ENCODE measurements at places on chromosomes 7 and 10. TPM values are rescaled to one million over a fixed set of nuclear protein-coding genes. Genes with fewer than 3 reads are reported as not detected.

DNA sequence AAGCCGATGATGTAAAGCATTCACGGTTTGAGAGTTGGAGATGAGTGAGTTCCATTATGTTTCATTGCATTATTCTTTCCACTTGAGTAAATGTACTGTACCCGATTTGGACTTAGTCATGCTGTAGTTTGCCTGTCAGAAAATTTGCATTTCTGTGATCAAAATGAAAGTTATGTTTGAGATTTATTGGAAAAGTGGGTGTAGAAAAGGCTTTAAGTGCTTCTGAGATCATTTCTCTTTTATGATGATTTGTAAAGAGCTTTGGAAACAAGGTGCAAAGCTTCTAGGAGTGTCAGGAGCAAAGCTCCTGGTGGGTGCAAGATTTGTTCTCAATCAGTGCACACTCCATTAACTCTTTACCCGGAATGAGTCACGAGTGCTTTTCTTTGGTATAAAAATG, 204.1 kb upstream of the POM121L12 start:
- no peaks in the 10 kb centered on the region for H3K4me1 ChIP-seq
- no peaks in the 10 kb centered on the region for H3K27me3 ChIP-seq
- no peak for DNase-seq
- H3K27ac ChIP-seq: no peak overlapping the region
- H3K36me3 ChIP-seq: no peaks in the 10 kb centered on the region

DNA sequence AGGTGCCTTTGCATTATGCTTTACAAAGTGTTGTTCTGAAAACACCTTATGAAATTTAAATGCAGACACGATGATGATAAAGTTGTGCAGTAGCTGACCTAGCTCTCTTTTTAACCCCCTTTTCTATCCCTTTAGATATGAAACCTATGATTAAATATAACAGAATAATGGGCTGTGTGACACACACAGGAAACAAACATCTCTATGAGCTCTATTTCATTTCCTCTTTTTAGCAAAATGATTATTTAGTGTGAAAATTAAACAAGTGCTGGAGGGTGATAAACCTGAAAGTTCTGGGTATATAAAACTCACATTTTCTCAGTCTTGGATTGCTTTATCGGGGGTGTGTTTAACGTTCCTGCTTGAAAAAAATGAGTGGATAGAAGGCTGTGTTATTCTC, 1310.5 kb upstream of the CELF2 start:
- no peaks in the 10 kb centered on the region for H3K36me3 ChIP-seq
- H3K27ac ChIP-seq: no peak overlapping the region
- no peak for DNase-seq
- H3K4me1 ChIP-seq: no peaks in the 10 kb centered on the region

DNA sequence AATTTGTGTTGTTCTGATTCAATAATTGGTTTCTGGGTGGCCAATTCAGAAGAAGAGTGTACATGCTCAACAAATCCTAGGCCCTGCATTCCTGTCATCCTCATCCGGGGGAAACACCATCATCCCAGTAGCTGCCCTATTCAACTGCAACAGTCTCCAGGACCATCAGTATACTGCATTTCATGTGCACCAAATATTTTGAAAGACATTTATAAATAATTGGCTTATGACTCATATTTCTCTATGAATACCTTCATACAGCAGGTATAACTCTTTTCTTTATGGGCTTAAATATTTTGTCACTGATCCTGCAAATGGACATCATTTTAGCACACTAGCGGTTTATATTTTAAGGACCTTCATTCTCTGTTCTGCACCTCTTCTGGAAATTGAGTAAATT, 38.0 kb downstream of the CD36 start:
- H3K27me3 ChIP-seq: no peaks in the 10 kb centered on the region
- no peak overlapping the region for H3K4me3 ChIP-seq
- H3K36me3 ChIP-seq: no peaks in the 10 kb centered on the region
- DNase-seq: no peak
- H3K4me1 ChIP-seq: no peaks in the 10 kb centered on the region

GRCh38 chr7:395643-396042, 105.7 kb downstream of the FOXL3 start:
- no peaks in the 10 kb centered on the region for H3K4me1 ChIP-seq
- peaks cover 11% of the 10 kb centered on the region for H3K36me3 ChIP-seq
- peaks cover 27% of the 10 kb centered on the region for H3K27me3 ChIP-seq
- no peak overlapping the region for H3K27ac ChIP-seq
- H3K4me3 ChIP-seq: no peak overlapping the region

DNA sequence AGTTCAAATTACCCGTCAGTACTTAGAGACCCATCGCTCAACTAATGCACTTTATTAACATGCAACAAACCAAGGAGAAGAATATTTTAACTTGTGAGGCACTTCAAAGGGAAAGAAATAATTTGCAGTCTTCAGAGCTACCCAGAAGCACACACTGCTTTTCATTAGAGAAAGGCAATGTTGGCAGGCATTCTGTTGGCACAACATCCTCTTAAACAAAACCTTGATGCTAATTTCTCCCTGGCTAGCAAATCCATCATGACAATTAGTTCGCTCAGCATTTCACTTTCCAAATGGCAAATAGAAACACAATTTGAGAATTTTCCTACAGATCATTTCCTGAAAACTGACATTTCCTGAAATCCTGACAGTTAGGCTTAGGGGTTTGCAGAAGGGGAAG, 155.6 kb upstream of the FAM13C start:
- no peaks in the 10 kb centered on the region for H3K36me3 ChIP-seq
- H3K27ac ChIP-seq: no peak overlapping the region
- no peak overlapping the region for H3K4me3 ChIP-seq
- no peaks in the 10 kb centered on the region for H3K4me1 ChIP-seq

GRCh38 chr10:124677749-124678556, 66.2 kb downstream of the FAM53B start:
- H3K27ac ChIP-seq: peak overlapping the region; percentile 79
- no peak overlapping the region for H3K4me3 ChIP-seq
- no peaks in the 10 kb centered on the region for H3K27me3 ChIP-seq
- H3K4me1 ChIP-seq: peaks cover 23% of the 10 kb centered on the region

GRCh38 chr7:27793780-27794179, 53.8 kb downstream of the TAX1BP1 start:
- peaks cover 58% of the 10 kb centered on the region for H3K36me3 ChIP-seq
- peaks cover 18% of the 10 kb centered on the region for H3K4me1 ChIP-seq
- H3K27ac ChIP-seq: peak overlapping the region; percentile 54
- no peak overlapping the region for H3K4me3 ChIP-seq
- no peak for DNase-seq

DNA sequence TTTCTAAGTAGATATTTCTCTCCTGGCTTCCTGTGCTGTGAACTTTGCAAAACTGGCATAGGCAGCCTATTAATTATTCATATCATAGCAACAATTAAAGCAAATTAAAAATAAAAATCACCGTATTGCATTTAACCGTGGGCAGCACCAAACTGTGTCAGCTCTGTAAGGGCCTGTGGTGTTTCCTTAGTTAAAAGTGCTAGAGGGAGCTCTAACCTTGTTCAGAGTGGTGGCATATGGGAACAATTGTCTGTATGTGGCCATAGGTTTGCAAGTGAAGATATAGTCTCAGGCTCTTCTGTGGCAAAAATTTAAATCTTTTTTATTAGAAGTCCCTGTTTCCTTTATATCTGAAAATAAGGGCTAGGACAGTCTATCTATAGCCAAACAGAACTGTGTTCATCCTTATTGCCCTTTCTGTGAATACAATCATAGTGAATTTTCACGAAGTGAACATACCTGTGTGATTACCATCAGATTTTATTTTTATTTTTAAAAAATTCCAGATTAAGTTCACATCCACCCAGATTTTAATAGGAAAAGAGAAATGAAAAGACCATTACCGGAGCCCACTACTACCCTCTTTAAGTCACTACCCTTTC, 92.6 kb downstream of the POLL start:
- no peak for DNase-seq
- H3K4me1 ChIP-seq: no peaks in the 10 kb centered on the region
- no peak overlapping the region for H3K4me3 ChIP-seq
- H3K36me3 ChIP-seq: no peaks in the 10 kb centered on the region
- no peaks in the 10 kb centered on the region for H3K27me3 ChIP-seq

GRCh38 chr10:112471878-112472487, 25.0 kb downstream of the VTI1A start:
- H3K36me3 ChIP-seq: peaks cover 4% of the 10 kb centered on the region
- no peak for DNase-seq
- H3K27me3 ChIP-seq: no peaks in the 10 kb centered on the region

- peak overlapping the region; percentile 90 for H3K4me3 ChIP-seq
- peaks cover 72% of the 10 kb centered on the region for H3K4me1 ChIP-seq
- peaks cover 16% of the 10 kb centered on the region for H3K36me3 ChIP-seq
- DNase-seq: no peak
- no peaks in the 10 kb centered on the region for H3K27me3 ChIP-seq
These were observed 1.9 kb downstream of the ZCCHC24 start for GRCh38 chr10:79443338-79444198.

GRCh38 chr10:29229258-29229705, 59.6 kb upstream of the LYZL1 start:
- H3K4me3 ChIP-seq: no peak overlapping the region
- H3K27ac ChIP-seq: no peak overlapping the region
- H3K27me3 ChIP-seq: peaks cover 23% of the 10 kb centered on the region
- H3K36me3 ChIP-seq: no peaks in the 10 kb centered on the region
- no peak for DNase-seq
- peaks cover 7% of the 10 kb centered on the region for H3K4me1 ChIP-seq

DNA sequence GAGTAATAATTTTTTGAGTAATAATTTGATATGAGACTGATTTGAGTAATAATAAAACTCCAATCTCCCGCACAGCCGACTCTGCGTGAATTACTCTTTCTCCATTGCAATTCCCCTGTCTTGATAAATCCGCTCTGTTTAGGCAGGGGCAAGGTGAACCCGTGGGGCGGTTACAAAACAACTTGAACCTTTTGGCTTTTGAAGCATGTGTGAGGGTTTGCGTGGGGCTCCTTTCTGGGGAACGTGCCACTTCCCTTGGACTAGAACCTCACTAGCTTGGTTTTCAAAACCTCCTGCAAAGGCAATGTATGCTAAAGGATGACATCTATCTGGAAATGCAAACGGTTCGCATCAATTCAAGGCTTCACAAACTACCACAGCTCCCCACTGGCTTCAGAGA, 1.5 kb downstream of the CRPPA start:
- no peak overlapping the region for H3K27ac ChIP-seq
- H3K4me1 ChIP-seq: peaks cover 31% of the 10 kb centered on the region
- H3K4me3 ChIP-seq: peak overlapping the region; percentile 90
- DNase-seq: no peak

DNA sequence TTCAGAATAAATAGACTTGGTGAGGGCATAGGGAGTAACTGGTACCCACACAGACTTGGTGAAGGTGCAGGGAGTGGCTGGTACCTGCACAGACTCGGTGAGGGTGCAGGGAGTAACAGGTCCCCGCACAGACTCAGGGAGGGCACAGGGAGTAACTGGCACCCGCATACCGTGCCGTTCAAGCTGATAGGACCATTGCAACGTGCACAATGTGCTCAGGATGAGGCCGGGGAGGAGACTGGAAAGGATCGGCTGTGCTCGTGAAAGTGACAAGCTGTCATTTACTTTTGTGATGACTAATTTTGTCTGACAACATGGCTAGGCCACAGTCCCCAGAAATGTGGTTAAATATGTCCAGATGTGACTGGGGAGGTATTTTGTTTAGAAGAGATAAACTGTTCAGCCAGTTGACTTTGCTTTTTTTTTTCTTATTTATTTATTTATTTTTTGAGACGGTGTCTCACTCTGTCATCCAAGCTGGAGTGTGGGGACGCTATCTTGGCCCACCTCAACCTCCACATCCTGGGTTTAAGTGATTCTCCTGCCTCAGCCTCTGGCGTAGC, 76.2 kb upstream of the NMT2 start:
- H3K27me3 ChIP-seq: no peaks in the 10 kb centered on the region
- no peak overlapping the region for H3K27ac ChIP-seq
- H3K4me1 ChIP-seq: peaks cover 2% of the 10 kb centered on the region
- DNase-seq: no peak
- peaks cover 2% of the 10 kb centered on the region for H3K36me3 ChIP-seq
- no peak overlapping the region for H3K4me3 ChIP-seq

The ZDHHC6 gene
- 32.6 TPM for total RNA-seq

The SLC39A12 gene
- not detected for total RNA-seq

The CYP2C18 gene
- total RNA-seq: not detected

The TMEM273 gene
- total RNA-seq: not detected

The KLLN gene
- total RNA-seq: 0.46 TPM

The CAV1 gene
- total RNA-seq: 502 TPM

The PTN gene
- 83.0 TPM for total RNA-seq

All from osteocyte (in vitro differentiated cells).